GM23248 (cell line): ENCODE measurements at places on chromosomes 5 and 9.
A peak's percentile ranks its signal among the peaks of the same experiment; 100 is the strongest.

GRCh38 chr5:180618829-180619562 is 27.7 kb upstream of the SCGB3A1 start:
- DNase-seq, result peak; percentile 64

- no peak for DNase-seq
Observed at GRCh38 chr9:114989600-114990410, 59.4 kb upstream of the TNFSF8 start.

DNA sequence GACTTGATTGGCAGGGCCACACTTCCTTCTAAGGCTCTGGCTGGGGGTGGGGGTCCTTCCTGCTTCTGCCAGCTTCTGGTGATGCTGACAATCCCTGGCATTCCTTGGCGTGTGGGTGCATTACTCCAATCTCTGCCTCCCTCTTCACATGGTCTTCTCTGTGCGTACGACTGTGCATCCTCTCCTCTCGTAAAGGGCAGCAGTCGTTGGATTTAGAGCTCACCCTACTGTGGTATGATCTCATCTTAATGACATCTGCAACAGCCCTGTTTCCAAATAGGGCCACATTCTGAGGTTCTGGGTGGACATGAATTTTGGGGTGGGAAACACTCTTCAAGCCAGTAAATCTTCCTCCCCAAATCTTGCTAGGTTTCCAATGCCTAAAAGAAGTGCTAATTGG is 36.8 kb downstream of the ROPN1L start:
- peak; percentile 27 for DNase-seq

DNA sequence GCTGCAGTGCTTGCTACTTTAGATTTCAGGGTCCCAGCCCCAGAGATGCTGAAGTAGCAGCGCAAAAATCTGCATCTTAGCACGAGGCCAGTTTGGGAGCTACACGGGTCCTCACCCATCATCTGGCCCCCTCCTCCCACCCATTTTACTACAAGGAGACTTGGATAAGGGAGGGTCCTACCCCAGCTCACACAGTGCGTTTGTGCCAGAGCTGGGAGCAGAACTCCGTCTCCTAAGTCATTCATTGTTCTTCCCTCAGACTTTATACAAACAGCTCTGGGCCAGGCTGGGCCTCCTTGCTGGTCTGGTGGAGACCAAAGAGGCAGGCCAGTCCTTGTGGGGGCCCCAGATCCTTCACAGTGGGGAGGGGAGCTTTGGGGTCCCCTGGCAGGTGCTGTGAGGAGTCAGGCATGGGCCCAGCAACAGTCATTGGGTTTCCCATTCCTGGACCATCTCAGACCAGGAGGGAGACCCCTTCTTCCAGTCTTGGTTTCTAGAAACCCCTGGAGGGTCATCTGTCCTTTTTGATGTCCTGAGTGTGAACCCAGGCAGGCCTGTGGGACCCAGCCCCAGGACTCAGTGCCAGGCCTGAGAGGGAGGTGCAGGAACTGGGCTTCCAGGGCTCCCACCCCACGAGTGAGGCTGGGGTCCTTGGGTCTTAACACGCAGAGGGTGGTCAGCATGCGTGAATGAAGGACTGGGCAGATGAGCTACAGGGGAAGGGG is 2.3 kb upstream of the IL17B start:
- no peak for DNase-seq

GRCh38 chr5:7261049-7261448 is 134.9 kb upstream of the ADCY2 start:
- peak; percentile 72 for DNase-seq

DNA sequence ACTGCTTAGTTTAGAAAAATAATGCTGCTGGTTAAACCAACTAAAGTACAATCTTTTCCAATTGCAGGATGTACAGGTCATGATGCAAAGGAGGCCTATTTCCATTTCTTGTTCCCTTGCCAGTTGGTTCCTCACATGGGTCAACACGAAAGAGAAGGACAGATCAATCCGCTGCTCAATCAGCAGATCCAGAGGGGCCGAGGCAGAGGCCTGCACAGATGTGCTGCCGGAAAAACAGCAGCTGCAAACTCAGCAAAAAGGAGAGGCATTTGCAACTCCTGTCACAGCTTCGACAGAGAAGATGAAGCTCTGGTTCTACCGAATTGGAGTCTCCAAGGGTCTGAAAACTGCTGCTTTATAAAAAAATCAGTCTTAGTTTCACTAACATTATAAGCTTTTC is 69.8 kb downstream of the NIPSNAP3B start:
- DNase-seq, result no peak

- DNase-seq, result peak; percentile 64
Observed at GRCh38 chr5:173591056-173591514, 25.4 kb downstream of the BOD1 start.

- DNase-seq, result no peak
Observed at GRCh38 chr9:37621273-37622121, 29.1 kb upstream of the TOMM5 start.

GRCh38 chr5:166795756-166796155 is 1495.7 kb upstream of the WWC1 start:
- no peak for DNase-seq

DNA sequence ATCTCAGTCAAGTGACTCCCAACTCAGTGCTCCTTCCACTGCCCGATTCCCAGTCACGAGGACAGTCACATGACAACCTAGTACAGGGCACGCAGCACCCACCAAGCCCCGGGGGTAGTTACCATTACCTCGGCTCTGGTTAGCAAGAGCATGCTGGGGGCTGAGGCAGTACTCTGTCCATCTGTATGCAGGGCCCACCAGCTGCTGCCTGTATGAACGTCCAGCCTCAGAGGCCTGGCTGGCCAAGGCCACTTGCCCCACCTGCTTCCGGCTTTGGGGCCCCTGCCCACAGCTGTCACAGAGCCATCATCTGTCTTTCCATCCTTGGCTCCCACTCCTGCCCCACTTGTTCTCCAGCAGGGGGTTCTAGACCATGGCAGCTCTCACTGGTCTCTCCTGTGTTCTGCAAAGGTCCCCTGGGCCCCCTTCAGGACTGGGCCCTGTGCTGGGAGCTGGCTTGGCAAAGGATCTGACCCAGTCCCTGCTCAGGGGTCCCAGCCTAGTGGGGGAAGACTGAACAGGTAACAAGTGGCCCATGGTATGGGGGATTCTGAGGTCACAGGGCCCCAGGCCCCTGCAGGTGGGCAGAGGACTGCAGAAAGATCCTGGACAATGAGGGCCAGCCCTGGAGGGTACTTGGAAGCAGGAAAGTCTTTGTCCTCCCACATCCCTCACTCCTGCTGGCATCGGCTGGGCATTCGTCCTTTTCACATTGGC is 3.3 kb downstream of the RPL35 start:
- no peak for DNase-seq

DNA sequence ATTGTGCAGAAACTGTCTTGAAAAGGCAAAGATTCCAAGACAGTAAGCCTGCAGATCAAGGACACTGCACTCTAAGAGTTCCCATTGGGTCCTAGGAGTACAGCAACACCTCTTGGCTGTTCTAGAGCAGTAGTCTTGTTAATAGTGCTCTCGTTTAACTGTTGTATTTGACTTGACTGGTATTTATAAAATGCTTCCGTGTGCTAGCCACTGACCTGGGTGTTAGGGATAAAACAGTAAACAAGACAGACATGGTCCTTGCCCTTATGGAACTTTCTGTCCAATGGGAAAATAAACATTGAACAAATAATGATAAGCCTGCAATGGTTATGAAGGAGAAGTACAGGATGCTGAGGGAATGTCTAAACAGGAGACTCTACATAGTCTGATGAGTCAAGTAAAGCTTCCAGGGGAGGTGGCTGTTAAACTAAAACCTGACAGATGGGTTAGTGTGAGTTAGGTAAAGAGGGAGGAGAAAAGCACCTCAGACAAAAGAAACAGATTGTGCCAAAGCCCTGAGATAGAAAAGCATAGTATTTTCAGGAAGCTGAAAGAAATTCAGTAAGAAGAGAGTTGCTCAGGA is 33.3 kb downstream of the TDRD7 start:
- DNase-seq, result no peak

- no peak for DNase-seq
Observed at GRCh38 chr5:76944638-76945037, 8.2 kb upstream of the CRHBP start.

DNA sequence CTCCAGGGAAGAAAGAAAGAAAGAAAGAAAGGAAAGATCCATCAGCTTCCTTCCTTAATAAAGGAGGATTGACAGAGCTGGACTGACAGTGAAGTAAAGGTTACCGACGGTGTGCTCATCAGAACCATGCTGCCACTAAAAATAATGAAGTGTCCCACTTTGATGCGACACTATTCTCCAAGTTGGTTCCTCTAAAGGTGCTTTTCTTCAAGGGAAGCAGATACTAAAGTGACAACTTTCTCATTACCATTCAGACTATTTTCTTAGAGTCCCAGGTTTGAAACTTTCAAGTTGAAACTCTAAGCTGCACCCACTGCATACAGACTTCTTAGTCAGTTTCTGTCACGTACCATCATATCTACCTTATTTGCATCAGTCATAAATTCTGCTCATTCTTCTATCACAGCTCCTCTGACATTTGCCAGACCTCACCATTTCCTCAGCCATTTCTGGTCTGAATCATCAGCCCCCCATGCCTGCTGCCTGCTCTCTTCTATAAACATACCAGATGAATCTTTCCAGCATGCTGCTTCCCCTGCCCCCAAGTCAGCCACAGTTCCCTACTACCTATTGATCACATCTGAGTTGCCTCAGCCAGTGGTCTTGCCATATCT is 177.6 kb downstream of the DEPDC1B start:
- DNase-seq, result no peak

GRCh38 chr9:37554318-37554717 is 21.9 kb downstream of the FBXO10 start:
- no peak for DNase-seq

DNA sequence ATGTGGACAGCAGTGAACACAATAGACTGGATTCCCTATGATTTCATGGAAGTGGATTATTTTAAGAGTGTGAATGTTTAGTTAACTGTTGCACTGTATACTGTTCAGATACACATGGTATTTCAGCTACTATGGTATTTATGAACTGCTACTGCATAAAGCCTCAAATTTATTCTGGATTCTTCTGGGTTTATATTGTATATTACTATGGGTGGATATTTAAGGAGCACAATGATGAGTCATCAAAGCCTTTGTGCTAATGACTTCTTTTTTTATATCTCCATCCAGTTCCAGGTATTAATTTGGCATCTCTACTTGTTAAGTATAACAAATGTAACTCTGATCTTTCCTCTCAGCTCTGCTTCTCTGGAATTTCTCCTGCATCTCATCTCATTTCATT is 6.8 kb downstream of the KDM4C start:
- DNase-seq, result peak; percentile 29

DNA sequence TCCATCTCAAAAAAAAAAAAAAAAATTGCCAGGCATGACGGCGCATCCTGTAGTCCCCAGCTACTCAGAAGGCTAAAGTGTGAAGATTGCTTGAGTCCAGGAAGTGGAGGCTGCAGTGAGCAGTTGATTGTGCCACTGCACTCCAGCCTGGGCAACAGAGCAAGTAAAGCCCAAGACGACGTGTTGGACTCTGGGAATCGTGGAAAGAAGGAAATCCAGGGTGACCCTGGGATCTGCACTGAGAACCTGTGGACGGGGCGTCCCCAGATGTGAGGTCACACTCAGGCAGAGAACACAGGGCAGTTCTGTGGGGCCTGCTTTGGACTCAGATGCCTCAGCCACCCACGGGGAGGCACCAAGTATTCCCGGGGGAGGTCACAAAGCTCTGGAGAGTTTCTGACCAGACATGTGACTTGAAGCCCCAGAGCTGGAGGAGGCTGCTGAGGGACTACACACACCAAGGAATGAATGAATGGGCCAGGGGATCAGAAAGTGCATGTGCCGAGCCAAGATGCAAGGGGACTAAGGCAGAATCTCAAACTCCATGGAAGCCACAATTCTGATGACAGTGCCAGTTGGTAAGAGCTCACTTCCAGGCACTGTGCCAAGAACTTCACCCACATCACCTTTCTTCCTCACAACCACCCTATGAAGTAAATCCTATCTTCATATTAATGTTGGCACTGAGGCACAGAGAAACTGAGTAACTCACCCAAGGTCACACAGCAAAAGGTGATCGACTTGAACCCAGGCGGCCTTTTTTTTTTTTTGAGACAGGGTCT is 12.9 kb downstream of the DYNC2I2 start:
- DNase-seq, result peak; percentile 34

DNA sequence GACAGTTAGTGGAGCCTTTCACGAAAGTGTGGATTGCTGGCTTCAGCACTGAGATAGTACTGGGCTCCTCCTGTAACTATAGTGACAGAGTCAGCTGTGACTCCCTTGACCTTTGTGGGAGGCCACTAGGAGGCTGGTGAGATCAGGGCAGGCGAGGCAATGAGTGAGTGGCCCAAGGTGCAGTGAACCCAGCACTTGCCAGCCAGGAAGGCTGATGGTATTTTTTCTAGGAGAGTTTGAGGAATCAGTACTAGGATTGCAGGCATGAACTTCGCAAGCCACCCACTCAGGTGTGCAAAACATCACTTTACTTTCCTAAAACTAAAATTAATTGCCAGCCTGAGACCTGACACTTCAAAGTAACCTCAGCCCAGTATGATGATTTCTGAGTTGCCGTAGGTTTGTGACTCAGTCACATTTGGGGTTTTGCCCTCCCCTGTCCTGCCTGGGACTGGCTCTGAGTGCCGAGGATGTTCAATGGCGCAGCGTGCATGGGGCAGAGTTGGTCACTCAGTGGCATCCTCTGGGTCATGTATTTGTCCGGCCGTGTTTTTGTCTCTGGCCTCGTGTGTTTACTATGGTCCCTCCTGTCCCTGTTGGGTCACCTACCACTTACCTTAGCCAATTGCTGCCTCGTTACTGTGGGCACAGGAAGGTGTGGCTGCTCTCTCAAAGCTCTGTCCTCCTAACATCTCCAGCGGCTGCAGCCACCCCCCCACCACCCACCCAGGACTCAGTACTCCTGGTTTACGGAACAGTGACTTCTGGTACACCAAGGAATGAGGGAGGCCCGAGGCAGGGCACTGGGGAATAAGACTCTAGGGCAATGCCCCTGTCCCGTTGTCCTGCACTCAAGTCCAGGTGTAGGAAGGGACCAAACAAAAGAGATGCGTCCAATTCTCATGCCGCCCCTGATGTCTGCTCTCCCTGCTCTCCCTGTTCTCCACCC is 67.2 kb downstream of the IL31RA start:
- DNase-seq, result no peak

GRCh38 chr9:3458806-3459475 is 66.9 kb downstream of the RFX3 start:
- DNase-seq, result no peak

GRCh38 chr5:2887481-2888348 is 136.2 kb upstream of the IRX2 start:
- no peak for DNase-seq

GRCh38 chr9:70407081-70407503 is 7.4 kb downstream of the KLF9 start:
- peak; percentile 84 for DNase-seq

GRCh38 chr5:106766916-106767315 is 903.8 kb downstream of the EFNA5 start:
- no peak for DNase-seq
